ENCODE measurements at places on chromosomes 2 and 18.

DNA sequence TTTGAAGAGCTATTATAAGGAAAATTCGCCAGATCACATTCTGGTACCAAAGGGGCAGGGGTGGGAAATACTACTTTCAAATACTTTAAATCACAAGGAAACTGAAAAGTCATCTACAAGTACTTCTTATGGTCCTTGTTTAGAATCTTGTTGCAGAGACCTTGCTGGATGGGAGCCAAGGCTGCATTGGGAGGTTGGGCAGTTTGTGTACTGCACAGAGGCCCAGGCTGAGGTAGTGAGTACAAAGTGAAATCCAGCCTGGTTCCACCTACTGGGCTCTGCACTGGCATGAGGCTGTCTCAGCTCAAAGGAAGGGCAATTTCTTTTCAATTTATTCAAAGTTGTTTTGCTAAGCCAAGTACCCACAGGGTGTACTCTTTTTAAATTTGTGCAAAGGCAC, 140.3 kb upstream of the DLX2 start:
- DNase-seq = no peak

DNA sequence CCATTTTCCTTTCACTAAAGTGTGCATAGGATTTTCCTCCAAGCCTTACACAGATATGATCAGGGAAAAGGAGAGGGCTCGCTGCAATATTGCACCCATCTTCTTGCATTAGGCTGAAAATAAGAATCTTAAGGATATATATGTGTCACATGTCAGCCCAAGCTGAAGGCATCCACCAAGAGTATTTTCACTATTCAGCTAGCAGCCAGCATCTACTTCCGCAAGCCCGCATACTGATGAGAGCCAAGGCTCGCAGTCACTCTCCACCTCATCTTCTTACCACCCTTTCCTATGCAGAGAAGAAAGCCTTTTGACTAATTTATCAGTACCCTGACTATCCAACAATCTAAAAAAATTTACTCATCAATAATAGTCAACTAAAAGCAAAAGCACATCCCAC, 6.1 kb downstream of the TMEM163 start:
- no peak for DNase-seq

DNA sequence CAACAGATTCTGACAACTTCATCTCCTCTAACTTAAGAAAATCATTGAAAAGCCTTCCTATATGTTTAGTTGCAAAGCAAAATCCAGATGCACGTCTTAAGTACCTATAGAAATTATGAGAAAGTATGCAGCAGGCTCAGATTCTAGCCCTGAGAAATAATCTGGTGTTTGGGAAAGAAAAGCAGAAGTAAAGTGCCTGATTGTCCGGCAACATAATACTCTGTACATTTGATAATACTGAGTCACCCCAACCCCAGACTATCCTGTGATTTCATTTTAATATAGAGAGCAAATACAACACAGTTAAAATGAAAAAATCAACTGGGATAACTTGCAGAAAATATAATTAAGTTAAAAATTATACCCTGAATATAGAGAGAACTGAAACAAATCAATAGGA, 13.5 kb downstream of the RFX8 start:
- DNase-seq = no peak

- no peak for DNase-seq
Measured at GRCh38 chr2:72116081-72116533, 31.6 kb downstream of the CYP26B1 start.

GRCh38 chr18:3885209-3885792, 435.3 kb downstream of the TGIF1 start:
- no peak for DNase-seq

- no peak for DNase-seq
Measured at GRCh38 chr2:80293039-80293438, 11.5 kb downstream of the LRRTM1 start.

DNA sequence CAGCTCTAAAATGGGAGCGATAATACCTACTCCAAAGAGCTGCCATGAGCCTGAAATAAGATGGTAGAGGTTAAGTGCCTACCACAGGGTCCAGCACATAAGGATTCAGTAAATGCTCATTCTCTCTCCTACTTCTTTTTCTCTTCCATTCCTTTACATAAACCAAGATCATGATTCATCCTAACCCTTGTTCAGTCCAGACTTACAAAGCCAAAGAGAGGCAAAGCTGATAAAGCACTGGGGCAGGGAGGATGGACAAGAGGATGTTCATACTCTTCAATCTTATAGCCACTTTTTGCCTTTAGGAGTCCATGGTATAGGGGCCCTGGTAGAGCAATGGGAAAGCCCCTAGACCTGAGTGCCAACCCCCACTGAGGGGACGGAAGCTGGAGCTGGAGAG, 75.6 kb upstream of the PKDCC start:
- no peak for DNase-seq

- no peak for DNase-seq
Measured at GRCh38 chr2:132439703-132440398, 23.2 kb downstream of the GPR39 start.

DNA sequence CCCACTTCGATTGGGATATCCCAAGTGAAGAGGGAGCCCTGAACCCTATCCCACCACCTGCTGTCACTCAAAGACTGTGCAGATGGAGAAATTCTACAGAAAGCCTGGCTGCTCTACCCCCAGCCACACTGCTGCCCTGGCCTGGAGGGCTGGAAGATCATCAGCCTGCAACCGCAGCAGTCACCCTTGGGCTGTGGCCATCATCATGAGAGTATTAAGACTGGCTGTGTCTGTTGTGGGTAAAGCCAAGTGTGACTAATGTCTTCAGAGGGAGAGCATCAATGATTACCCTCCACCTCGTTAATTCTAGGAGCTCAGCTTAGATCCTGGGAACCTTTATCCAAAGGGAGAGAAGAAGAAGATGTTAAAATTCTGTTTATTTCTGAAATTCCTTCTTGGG, 221.5 kb downstream of the TFCP2L1 start:
- no peak for DNase-seq

DNA sequence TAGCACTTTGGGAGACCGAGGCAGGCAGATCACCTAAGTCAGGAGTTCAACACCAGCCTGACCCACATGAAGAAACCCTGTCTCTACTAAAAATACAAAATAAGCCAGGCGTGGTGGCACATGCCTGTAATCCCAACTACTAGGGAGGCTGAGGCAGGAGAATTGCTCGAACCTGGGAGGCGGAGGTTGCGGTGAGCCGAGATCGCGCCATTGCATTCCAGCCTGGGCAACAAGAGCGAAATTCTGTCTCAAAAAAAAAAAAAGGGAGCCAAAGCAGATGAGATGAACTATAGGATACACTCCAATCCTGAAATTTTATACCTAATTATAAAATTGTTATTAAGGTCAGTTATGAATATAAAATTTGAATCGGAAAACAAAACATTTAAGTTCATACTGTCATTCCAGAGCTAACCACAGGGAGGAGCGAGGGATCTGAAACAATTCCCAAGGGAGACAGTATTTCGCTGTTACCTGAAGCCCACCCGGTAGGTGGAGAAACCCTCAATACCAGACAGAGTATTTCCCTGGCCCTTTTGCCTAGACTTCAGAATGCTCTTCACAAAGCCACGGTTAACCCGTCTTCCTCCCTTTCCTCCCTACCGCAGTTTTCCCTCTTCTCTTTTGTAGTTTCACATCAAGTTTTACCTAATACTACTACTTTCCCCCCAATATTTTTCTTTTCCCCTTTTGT, 1.4 kb downstream of the PPM1G start:
- no peak for DNase-seq

GRCh38 chr2:148599109-148599991, 45.2 kb upstream of the EPC2 start:
- no peak for DNase-seq

DNA sequence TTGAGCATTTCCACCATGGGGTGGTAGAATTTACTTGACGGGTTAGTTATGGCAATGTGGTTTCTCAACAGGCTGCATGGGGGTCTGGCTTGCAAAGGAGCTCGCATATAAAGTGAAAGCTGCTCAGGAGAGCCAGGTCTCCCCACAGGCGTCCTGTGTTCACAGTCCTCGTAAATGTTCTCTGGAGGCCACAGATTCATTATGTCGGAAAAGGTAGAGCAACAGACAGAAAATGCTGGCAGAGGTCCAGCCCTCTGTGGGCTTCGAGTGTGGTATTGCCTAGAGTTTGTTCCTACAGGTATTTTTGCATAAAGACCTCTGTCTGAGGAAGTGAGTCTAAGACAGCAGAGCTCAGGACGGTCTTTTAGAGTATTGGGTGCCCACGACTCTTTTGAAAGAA, 96.4 kb downstream of the CDCA7 start:
- no peak for DNase-seq

DNA sequence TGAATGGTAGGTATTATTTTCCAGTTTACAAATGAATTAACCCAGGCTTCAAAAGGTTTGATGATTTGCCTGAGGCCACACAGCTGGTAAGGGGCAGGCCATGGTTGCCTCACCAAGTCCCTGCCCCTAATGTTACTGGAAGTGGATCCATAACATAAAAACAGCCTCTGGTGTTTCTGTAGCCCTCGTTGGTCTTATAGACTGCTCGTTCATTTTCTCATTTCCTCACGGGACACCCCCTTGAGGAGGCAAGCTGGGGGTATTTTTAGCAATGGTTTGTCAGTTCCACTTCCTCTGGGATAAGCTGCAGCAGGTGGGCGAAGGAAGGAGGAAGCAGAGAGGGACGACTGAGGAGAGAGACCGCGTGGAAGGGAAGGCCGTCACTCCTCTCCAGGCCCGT, 32.9 kb upstream of the NDUFV2 start:
- peak; percentile 32 for DNase-seq

GRCh38 chr18:55264108-55264507, 304.8 kb upstream of the CCDC68 start:
- DNase-seq = no peak

DNA sequence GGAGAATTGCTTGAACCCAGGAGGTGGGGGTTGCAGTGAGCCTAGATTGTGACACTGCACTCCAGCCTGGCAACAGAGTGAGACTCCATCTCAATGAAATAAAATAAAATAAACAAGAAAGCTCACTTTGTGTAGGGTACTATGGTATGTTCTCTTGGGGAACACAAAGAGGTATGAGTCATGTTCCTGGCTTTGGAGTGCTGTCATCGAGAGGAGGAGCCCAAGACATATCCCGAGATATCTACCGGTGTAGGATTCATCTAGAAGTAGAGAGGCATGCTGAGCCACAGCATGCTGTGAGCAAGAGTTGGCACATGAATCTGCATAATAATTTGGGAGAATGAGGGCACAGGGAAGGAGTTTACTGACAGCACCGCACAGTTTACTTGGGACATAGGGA, 244.9 kb upstream of the EPHA4 start:
- no peak for DNase-seq

DNA sequence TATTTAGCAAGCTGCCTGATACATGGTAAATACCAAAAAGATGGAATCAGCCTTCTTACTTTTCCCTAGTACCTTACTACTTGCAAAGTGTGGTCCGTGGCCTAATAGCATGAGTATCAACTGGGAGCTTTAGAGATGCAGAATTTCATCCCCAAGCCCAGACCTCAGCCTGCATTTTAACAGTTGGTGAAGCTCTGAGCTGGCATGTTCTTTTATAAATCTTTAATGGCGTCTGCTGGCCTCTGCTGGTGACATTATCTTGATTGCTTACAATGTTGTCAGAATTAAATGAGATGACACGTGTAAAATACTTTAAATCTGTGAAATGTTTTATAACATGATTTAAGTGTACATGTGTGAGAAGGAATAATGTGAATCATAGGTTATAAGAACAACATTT, 115.1 kb upstream of the NOSTRIN start:
- DNase-seq = no peak

- DNase-seq = no peak
Measured at GRCh38 chr2:123163398-123163797, 861.7 kb upstream of the CNTNAP5 start.

- no peak for DNase-seq
Measured at GRCh38 chr2:96623116-96623515, 15.0 kb downstream of the KANSL3 start.

DNA sequence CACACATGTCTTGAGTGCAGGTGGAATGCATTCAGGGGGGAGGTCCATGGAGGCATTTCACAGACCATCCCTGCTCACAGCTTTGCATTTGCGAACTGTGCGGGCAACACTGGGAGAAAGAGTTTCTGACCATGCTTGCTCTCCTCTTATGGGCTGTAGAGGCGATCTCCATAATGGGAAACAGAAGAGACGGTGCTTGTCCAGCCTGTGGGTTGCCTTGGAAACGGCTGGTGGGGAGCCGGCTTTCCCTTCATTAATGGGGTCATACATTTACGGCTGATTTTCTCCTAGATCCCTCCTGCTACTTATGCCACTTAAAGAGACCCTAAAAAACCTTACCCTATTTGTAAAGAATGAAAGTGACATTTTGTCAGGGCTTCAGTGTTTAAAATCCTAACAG, 147.4 kb downstream of the SOX11 start:
- no peak for DNase-seq

DNA sequence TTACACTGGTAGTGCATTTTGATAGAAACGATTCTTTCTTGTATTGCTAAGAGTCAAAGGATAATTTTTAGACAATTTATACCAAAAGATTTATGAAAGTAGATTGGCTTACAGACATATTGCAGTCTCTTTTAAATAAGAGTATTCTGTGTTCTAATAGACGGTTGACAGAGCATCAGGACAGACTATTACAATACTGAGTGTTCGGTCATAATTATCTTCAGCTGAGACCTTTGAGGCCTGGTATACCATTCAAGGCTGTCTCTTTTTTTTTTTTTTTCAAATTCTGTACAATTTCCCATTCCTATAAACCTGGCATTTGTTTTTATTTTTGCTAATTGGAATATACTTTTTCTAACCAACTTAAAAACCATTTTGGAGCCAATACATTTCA, 140.6 kb upstream of the NOSTRIN start:
- DNase-seq = no peak

- DNase-seq = no peak
Measured at GRCh38 chr2:46985512-46985911, 69.9 kb upstream of the MCFD2 start.

GRCh38 chr2:96554293-96555145, 18.0 kb downstream of the ARID5A start:
- peak; percentile 58 for DNase-seq

- DNase-seq = no peak
Measured at GRCh38 chr18:78768656-78769501, 210.7 kb upstream of the SALL3 start.

DNA sequence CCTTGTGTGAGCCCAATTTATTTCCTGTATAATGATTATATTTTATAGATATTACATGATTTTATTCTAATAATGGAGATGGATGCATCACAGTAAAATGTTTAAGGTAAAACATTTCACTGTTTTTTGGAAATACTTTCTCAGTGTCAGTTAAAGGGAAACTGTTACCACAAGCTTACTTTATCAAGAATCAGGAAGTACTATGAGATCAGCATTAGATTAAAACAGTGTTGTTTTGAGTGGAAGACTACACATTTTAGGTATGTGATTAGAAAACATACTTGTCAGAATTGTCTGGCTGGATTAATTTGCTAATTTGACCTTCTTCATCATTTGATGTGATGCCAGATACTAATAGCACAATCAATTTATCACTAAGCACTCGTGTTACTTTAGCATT, at the start of gene HRH4:
Gene HRH4 (plus strand): TSS at position 250 of the 400 bp plus-strand sequence. CDS start 92 bp downstream, at position 342.
- DNase-seq = no peak

All from stimulated activated naive B cell treated with anti-CD40 and anti-IgM and Interleukin-4, amounts not matched to agents 10 μg/mL and 1 μg/mL and 100 μg/mL, for 72 hours (primary cell).